ENCODE measurements at places on chromosomes 3 and 15. TPM values are rescaled to one million over a fixed set of nuclear protein-coding genes. Genes with fewer than 3 reads are reported as not detected.

Gene OCA2
- total RNA-seq: not detected

Gene CCR4
- total RNA-seq: not detected

- H3K36me3 ChIP-seq: no peaks in the 10 kb centered on the region
- DNase-seq: no peak
- no peaks in the 10 kb centered on the region for H3K27me3 ChIP-seq
- no peak overlapping the region for H3K27ac ChIP-seq
- no peak overlapping the region for H3K4me3 ChIP-seq
Observed at GRCh38 chr15:91482799-91483198, 370.7 kb upstream of the SLCO3A1 start.

Gene CCDC80
- total RNA-seq: not detected

GRCh38 chr15:41857316-41857715 is 18.7 kb downstream of the PLA2G4B start:
- H3K27ac ChIP-seq: no peak overlapping the region
- no peak overlapping the region for H3K4me3 ChIP-seq
- no peaks in the 10 kb centered on the region for H3K4me1 ChIP-seq
- H3K36me3 ChIP-seq: no peaks in the 10 kb centered on the region
- no peaks in the 10 kb centered on the region for H3K27me3 ChIP-seq

DNA sequence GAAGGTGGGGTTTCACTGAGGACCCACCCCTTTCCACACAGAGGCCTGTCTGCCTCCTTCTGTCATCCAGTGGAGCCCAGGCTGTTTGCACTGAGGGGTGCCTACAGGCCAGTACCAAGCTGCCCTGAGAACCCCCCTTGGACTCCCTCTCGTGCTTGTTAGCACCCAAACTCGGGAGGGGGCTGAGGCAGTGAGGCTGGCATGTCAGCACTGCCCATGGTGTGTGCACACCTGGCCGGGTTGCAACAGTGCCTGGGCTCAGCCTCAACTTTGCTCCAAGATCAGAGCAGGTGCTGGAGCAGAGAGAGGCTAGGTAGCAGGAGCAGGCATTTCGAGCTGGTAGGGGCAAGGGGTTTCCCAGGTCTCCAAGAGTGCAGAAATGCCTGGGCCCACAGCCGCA is 90.0 kb downstream of the PIK3R4 start:
- H3K4me1 ChIP-seq: peaks cover 21% of the 10 kb centered on the region
- no peak overlapping the region for H3K4me3 ChIP-seq
- no peak for DNase-seq
- no peaks in the 10 kb centered on the region for H3K36me3 ChIP-seq

Gene TBL1XR1
- total RNA-seq: 67.6 TPM

Gene GOLGA6B
- total RNA-seq: not detected

All from Karpas-422 (cell line).